ENCODE measurements at places on chromosomes 5 and 9.
A peak's percentile ranks its signal among the peaks of the same experiment; 100 is the strongest.

DNA sequence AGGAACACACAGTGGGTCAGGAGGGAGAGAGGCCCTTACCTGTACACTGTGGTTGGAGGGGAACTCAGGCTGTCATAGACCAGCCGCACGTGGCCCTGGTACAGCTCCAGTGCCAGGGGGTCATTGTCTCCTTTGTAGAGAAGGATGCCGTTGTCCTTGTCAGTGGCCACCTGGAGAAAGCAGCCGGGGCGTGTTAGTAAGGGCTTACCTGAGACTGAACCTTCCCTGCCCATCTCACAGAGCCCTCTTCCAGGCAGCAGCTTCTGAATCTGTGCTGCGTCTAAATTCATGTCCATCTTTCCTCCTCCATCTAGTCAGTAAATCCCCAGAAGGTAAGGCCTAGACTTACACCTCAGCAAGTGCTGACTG lies 104.7 kb upstream of the PANK3 start:
- DNase-seq: no peak

- no peak for DNase-seq
These were observed 166.3 kb downstream of the C5orf15 start for GRCh38 chr5:133801955-133802751.

GRCh38 chr5:60945813-60946187 lies 795 bp downstream of the NDUFAF2 start:
- DNase-seq: no peak

DNA sequence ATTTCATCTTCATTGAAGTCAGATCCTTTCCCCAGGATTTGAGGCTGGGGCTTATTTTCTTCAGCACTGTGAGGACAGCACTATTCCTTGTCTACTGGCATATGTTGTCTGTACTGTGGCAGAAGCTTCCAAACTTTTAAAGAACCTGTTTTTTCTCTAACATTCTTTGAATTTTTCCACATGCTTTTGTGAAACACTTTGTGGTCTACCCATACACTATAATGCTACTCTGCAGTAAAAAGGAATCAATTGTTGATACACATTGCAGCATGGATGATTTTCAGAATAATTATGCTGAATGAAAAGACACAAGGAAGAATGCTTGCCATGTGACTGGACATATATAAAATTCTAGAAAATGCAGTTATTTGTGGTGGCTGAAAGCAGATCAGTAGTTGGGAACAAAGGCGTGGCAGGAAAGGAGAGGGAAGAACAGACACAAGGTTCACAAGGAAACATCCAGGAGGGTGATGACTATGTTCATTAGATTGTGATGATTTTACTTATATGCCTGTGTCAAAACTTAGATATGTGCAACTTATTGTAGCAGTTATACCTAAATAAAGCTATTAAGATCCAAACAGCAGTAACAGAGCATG lies 96.8 kb downstream of the WNK2 start:
- DNase-seq: no peak

DNA sequence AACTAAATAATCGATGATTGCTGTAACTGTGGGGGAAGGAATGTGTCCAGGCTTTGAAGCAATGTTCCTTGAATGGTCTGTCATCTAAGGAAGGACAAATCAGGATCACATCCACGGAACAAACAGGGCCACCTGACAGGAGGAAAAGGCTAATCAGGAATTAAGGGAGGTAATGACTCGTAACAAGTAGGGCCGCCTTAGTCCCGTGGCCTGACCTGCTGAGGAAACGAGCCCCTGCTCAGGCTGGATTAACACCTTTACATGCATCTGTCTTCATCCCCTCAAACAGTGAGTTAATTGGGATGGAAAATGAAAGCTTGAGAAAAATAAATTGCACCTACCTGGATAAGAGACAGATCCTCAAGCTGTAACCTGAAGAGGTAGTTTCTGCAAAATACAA lies 227.8 kb downstream of the SEMA5A start:
- DNase-seq: no peak

GRCh38 chr9:127506814-127507750 lies 55.8 kb downstream of the LRSAM1 start:
- no peak for DNase-seq

- no peak for DNase-seq
These were observed 4.5 kb downstream of the PURA start for GRCh38 chr5:140118302-140118936.

- DNase-seq: no peak
These were observed 9.8 kb upstream of the CPLX2 start for GRCh38 chr5:175861337-175862130.

GRCh38 chr5:38948501-38948900 lies 102.7 kb downstream of the OSMR start:
- DNase-seq: no peak

GRCh38 chr5:98769210-98769958 lies 4.1 kb upstream of the RGMB start:
- DNase-seq: peak; percentile 24

GRCh38 chr5:96584712-96585111 lies 77.5 kb upstream of the CAST start:
- DNase-seq: no peak

GRCh38 chr9:132647355-132647754 lies 22.4 kb downstream of the DDX31 start:
- DNase-seq: no peak

- DNase-seq: peak; percentile 44
These were observed 143.3 kb upstream of the LMX1B start for GRCh38 chr9:126470241-126470993.

- no peak for DNase-seq
These were observed 708.1 kb downstream of the EFNA5 start for GRCh38 chr5:106962464-106963230.

DNA sequence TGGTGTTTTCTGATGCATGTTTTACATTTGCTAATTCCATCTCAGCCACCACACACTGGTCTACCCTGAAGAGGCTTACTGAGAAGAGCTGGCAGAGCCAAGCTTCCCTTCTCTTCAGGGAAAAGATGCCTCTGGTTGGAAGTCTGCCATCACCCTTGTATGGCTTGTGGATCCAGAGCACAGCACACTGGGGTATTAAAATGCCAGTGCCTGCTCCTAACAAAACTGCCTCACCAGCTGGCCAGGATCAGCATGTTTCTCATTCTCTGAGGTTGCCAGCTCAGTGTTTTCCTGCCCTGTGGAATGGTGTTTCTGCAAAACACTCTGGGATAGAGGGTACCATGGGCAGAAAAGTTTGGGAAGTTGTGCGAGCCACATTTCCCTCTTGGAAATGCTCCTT lies 31.6 kb upstream of the ZNF618 start:
- DNase-seq: no peak

GRCh38 chr5:61020415-61020814 lies 75.4 kb downstream of the NDUFAF2 start:
- DNase-seq: no peak

DNA sequence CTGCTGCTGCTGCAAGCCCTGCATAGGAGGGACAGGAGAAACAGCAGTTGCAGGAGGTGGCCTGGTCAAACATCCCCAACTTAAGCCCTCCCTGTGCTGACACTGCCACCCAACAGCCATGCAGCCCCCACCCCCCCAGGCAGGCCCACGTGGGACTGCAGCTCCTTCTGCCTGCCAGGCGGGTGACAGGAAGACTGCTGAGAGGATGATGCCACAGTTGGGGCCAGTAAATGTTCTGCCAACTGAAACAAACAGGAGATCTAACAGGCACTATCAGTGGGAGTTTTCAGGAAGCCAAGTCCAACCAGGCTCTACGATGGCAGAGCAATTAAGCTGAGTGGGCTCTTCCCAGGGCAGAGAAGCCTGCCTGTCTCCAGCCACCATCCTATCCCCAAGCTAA lies 31.1 kb downstream of the DIRAS2 start:
- no peak for DNase-seq

DNA sequence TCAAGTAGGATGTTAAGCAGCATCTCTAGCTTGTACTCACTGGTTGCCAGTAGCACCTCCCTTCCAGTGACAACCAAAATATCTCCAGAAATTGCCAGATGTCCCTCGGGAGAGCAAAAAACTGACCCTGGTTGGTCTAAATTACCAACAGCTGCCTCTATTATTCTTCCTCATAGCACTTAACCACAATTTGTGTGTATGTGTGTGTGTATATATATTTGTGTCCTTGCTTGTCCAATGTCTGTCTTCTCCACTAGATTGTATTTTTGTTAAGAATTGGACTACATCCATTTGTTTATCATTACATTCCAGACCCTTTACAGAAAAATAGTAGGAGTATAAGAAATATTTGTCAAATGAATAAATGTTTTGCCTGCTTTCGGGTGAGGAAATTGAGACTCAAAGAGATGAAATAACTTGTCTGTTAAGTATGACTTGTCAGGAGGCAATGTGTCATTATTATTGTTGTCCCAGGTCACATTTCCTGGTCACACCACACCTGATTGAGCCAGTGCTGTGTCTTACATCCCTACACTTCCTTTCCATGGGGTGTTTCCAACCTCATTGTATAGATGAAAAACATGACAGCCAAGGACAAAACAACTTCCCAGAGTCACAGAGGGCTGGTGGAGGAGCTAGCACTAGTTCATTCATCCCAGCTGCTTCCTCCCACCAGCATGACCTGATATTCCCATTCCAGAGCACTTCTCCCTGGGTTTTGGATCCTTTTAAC lies 11.4 kb upstream of the GRPEL2 start:
- no peak for DNase-seq

- DNase-seq: no peak
These were observed 287.1 kb downstream of the TENT4A start for GRCh38 chr5:7000310-7000709.

GRCh38 chr5:38148021-38148625 lies 110.2 kb upstream of the EGFLAM start:
- no peak for DNase-seq

GRCh38 chr9:7336356-7337065 lies 463.1 kb downstream of the DMAC1 start:
- DNase-seq: no peak

GRCh38 chr9:70079417-70080037 lies 35.9 kb downstream of the MAMDC2 start:
- DNase-seq: no peak

- no peak for DNase-seq
These were observed 32.6 kb downstream of the HSD17B4 start for GRCh38 chr5:119484884-119485283.

GRCh38 chr5:67156976-67157583 lies 39.5 kb downstream of the CD180 start:
- peak; percentile 71 for DNase-seq

GRCh38 chr5:177440211-177440989 lies 6.2 kb upstream of the PRR7 start:
- peak; percentile 50 for DNase-seq

DNA sequence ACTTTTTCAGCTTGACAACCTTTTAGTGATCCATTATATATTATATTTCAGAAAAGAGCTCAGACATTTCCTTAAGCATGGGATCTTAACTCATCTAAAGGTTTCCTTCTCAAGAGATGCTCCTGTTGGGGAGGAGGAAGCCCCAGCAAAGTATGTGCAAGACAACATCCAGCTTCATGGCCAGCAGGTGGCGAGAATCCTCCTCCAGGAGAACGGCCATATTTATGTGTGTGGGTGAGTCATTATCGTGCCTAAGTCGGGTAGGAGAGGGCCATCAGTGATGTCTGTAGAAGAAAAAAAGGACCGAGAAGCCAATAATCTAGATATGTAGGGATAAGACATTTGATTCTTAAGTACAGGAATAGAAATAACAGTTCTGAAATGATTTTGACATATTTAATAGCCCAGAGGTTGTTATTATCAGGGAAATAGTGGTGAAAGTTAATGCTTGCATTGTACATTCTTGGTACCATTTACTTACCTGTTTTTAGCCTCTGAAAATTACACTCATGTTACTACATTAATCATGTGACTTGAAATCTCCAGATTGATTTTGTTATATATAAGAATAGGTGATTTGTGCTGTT lies 28.2 kb downstream of the MTRR start:
- no peak for DNase-seq

- DNase-seq: peak; percentile 55
These were observed 1.5 kb downstream of the RASGRF2 start for GRCh38 chr5:80961376-80962281.

DNA sequence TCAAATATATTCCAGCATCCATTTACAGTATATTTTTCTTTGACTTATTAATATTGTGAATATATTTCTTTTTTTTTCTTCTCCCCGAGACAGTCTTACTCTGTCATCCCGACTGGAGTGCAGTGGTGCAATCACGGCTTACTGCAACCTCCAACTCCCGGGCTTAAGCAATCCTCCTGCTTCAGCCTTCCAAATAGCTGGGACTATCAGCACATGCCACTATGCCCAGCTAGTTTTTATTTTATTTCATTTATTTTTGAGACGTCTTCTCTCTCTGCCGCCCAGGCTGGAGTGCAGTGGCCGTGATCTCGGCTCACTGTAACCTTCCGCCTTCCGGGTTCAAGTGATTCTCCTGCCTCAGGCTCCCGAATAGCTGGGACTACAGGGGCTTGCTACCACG lies 7.4 kb upstream of the GLIPR2 start:
- DNase-seq: no peak

DNA sequence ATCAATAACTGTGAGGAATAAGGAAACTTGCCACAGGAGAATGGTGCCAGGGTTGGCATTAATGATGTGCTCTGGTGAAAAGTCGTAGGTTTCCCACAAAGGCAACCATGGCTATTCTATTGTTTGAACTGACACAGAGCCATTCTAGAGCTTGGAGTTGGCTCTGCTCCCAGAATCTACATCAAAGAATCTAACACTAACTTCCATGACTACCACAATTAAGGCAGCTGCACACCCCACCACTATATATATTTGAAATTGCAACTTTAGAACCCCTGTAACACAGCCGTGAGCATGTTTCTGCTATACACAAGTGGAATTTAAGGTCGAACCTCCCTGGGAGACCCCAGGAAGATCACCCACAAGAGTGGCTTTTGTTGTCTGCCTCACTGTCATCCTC lies 89.7 kb upstream of the CCDC152 start:
- DNase-seq: no peak

DNA sequence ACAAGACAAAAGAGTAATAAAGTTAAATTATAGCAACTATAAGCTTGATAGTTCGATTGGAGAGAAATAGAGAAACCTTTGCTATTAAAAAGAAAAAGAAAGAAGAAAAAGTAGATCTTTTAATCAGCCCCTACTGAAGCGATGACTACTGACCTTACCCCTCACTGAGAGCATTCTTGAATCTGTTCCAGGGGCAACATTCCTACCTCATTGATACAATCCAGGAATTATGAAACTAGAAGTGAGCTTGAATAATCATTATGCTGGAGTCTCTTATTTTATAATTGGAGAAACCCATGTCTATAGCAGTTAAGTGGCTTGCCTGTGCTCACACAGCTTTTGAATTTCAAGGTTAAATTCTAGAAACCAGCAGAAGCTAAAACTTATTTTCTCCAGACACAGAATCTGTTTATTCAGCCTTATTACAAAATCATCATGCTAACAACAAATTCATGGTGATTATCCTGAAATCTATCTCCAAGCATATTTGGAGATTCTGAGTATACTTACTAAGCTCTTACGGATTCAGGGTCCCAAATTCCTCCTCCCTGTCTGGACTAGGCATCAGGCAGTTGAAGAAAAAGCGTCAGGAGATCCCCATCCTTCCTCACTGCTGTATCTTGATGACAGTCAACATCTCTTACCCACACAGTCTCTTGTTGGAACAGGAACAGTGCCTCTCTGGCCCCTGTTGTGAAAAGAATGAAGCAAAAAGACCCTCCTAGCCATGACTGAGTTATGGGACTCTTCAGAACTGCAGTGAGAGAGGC lies 547.6 kb upstream of the WWC1 start:
- DNase-seq: no peak

- no peak for DNase-seq
These were observed 72.2 kb downstream of the MED27 start for GRCh38 chr9:132007371-132008025.

GRCh38 chr5:66072031-66072430 lies 72.1 kb upstream of the SREK1 start:
- DNase-seq: no peak

GRCh38 chr9:127754099-127755060 lies 19.3 kb upstream of the TOR2A start:
- no peak for DNase-seq
